B cell (primary cell): ENCODE measurements at places on chromosomes 11 and 22.
A peak's percentile ranks its signal among the peaks of the same experiment; 100 is the strongest.

- DNase-seq: peak; percentile 67
Measured at GRCh38 chr11:62340269-62340901, 3.1 kb downstream of the ASRGL1 start.

DNA sequence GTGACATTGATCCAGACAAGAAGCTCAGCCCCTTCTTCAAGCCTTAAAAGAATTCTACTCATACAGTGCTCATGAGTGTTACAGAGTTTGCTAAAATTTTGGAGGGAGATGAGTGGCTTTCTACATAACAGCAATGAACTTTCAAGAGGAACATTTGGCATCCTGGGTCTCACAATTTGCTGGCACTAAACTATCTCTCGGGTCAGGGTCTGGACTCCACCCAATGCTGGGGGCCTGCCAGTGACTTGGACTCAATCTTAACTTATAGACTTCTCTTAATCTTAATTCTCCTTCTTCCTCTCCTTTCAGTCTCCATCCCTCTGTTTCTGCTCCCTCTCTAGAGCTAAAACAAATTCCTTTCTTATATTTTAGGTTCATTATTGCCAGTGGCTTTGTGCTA is 317.9 kb downstream of the TMEM135 start:
- DNase-seq: no peak

GRCh38 chr11:65851083-65851579 is 6.8 kb downstream of the CFL1 start:
- no peak for DNase-seq

- DNase-seq: no peak
Measured at GRCh38 chr11:95111923-95112540, 22.4 kb downstream of the ENDOD1 start.

DNA sequence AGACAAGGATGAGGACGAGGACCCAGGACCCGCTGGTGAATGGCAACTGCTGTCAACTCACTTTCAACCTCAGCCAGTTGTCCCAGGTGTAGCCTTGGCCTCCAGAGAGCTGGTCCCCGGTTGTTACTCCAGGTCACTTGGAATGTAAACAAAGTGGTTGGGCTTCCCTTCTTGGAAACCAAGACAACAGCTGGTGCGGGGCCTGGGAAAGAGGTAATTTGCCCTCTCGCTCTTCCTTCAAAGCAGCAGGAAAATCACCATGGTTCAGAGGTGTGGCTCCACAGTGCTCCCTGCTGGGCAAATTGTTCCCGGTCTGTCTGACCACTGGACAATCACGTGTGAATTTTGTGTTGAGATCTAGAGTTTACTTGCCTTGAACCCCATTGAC is 15.0 kb downstream of the SLC1A2 start:
- peak; percentile 8 for DNase-seq

- DNase-seq: no peak
Measured at GRCh38 chr22:23781065-23781464, 5.7 kb upstream of the SMARCB1 start.

GRCh38 chr11:60371386-60371785 is 6.9 kb upstream of the MS4A7 start:
- no peak for DNase-seq

DNA sequence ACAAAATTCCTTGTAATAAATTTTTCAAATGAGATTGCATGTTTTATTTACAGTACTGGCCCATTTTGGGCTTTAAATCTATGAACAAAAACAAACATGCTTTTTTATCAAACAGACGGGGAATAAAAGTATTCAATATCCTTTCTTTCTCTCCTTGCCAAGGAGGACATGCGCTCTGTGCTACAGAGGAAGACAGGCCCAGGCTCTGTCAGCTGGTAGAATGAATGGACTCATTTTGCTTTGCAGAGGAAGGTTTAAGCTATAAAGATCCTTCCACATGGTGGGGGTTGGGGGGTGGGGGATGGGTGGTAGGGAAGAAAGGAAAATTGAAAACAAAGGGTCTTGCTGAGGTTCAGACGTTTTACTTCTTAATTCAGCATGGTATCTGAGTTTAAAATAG is 575.6 kb downstream of the INSC start:
- no peak for DNase-seq

- DNase-seq: no peak
Measured at GRCh38 chr22:33124471-33124870, 66.3 kb upstream of the SYN3 start.

DNA sequence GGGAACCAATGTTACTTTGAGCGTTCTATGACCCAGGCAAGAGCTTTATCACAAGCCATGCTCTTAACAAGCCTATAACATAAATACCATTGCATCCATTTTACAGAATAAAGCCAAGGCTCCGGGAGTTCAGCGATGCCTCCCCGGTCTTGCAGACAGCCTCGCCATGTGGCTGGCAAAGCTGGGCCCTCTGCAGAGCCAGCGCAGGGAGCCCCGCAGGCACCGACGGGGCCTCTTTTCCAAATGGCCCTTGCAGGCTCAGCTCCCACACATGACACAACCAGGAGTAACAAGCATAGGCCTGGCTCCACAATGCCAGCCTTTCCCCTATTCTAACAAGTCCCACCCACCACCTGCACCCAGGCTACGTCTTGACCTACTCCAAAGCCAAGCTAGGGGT is 72.2 kb upstream of the TSPAN18 start:
- no peak for DNase-seq

GRCh38 chr22:23240639-23241389 is 60.5 kb downstream of the BCR start:
- DNase-seq: peak; percentile 45

DNA sequence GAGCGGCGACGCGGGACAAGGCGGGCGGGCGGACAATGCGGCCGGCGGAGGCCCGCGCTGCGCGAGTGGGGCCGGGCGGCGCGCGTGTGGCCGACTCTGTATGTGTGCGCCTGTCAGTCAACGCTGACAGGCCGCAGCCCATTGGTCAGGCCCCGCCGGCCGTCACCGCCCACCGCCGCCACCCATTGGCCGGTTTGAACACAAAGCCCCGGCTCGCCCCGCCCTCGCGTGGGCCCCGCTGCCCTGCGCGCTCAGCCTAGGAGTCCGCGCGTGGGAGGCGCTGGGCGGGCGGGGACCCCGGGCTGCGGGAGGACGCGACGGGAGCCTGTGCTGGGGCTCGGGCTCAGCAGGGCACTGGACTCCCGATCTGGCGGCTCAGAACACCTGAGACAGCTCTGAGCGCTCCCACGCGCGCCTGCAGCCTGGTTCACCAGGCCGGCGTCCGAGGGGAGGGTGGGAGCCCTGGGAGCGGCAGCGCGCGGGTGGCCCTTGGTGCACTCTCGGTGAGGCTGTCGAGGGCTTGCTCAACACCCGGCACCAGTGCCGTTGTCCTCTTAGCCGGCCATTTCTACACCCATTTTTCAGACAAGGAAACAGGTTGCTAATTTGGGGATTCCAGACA is at the start of gene SUN2:
Gene SUN2 (minus strand): TSS at position 88 of the 622 bp plus-strand sequence. CDS start 3,370 bp downstream, outside the sequence.
- peak; percentile 94 for DNase-seq

DNA sequence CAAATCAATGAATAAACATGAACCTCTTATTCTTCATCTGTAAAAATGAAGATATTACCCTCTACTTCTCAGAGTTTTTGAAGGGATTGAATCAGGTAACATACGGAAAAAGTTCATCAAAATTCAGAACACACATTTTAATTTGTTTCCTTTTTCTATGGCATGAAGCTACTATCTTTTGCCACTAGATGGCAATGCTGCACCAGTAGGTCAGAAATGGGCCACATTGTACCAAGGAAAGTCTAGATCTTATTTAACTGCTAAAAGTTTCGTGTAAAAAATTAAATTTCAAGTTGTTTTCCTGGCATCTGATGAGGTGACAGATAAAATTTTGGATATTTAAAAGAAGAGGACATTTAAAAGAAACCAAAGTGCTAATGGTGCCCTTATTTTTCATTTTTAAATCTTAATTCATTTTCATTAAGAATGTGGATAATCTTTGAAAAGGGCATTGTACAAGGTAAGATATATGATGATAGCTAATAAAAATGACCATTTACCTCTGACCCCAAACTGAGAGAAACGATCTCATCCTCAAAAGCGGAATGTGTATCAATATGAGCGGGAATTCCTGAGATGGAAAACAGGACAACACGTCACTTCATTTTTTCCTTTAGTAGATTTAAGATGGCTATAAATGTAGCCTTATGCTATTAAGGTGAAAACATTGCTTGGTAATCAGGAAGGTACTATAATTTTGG is 16.1 kb downstream of the ALKBH8 start:
- peak; percentile 59 for DNase-seq

GRCh38 chr11:1541474-1542204 is 30.4 kb downstream of the DUSP8 start:
- DNase-seq: no peak

DNA sequence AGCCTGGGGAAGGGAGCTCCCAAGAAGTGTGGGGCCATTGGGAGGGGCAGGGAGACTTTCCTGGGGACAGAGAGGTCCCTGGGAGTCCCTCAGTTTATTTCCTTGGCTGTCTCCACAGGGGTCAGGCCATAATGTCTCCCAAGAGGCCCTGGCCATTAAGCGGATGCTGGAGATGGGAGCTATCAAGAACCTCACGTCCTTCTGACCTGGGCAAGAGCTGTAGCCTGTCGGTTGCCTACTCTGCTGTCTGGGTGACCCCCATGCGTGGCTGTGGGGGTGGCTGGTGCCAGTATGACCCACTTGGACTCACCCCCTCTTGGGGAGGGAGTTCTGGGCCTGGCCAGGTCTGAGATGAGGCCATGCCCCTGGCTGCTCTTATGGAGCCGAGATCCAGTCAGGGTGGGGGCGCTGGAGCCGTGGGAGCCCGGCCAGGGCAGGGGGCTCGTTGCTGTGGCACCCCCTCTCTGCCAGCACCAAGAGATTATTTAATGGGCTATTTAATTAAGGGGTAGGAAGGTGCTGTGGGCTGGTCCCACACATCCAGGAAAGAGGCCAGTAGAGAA is 58.4 kb downstream of the ST3GAL4 start:
- no peak for DNase-seq

- peak; percentile 67 for DNase-seq
Measured at GRCh38 chr22:46737976-46738646, at the start of gene CERK. Gene CERK (minus strand): TSS chr22:46738252. CDS start chr22:46738148, 104 bp downstream.

DNA sequence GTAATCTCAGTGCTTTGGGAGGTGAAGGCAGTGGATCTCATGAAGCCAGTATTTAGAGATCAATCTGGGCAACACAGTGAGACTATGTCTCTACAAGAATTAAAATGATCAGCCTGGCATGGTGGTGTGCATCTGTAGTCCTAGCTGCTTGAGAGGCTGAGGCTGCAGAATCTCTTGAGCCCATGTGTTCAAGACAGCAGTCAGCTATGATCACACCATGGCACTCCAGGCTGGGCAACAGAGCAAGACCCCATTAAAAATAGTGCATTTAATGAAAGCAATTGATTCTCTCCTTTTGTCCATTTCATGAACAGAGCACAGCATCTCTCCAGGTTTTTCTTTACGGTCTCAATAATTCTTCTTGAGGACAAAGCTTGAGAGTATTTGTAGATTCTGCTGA is 11.3 kb upstream of the CARD16 start:
- DNase-seq: no peak

DNA sequence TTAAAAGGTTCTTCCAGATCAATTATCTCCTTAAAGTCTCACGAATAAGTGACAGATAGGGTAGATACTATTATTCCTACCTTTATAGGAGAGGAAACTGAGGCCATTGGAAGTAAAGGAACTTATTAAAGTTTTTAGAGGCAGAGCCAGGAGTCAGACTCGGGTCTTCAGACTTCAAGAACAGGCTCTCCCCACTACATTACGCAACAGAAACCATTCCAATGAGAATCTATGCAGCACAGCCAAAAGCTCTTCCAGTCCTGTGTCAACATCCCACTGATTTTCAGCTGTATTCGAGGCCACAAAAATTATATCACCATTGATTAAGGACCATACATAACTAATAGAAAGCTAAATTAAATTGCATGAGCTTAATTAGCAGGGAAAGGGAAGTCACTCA is 77.4 kb downstream of the RELT start:
- no peak for DNase-seq

GRCh38 chr11:122733318-122733717 is 77.8 kb downstream of the UBASH3B start:
- DNase-seq: no peak

- DNase-seq: no peak
Measured at GRCh38 chr11:45501392-45502225, 163.8 kb downstream of the CHST1 start.

- DNase-seq: no peak
Measured at GRCh38 chr11:1994121-1994520, 3.5 kb downstream of the H19 start.

GRCh38 chr11:123227763-123228495 is 32.9 kb upstream of the CLMP start:
- DNase-seq: no peak

GRCh38 chr22:47773635-47774034 is 1011.2 kb downstream of the TBC1D22A start:
- no peak for DNase-seq
